ENCODE measurements at places on chromosomes 1 and 21.

GRCh38 chr21:29193072-29193471, 62.6 kb downstream of the MAP3K7CL start:
- DNase-seq: no peak

- DNase-seq: no peak
Measured at GRCh38 chr1:46172321-46172720, 2.6 kb upstream of the TSPAN1 start.

DNA sequence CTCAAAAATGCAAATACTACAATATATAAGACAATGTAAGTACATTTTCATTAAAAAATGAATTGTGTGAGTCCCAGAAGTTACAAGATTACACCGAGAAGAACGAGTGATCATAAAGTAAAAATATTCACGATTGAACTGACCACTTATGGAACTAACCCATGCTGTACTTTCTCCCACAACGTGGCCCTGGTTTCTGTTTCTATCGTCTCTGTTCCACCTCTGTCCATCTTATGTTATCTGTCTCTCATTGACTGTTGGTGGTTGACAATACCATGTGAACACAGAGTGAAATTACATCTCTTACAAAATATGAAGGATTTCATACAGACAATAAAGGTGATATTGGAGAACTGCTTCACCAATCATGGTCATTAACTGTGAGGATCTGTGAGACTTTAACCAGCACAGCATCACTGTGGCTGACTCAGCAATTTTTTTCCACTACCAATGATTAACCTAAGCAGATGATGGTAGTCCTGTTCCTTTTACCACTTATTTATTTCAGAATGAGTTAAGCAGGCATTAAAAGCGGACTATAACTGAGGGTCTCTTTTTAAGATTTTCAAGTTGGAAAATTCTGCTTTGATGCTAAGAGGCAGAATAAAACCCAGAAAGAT, 165.1 kb downstream of the TGFB2 start:
- DNase-seq: no peak

DNA sequence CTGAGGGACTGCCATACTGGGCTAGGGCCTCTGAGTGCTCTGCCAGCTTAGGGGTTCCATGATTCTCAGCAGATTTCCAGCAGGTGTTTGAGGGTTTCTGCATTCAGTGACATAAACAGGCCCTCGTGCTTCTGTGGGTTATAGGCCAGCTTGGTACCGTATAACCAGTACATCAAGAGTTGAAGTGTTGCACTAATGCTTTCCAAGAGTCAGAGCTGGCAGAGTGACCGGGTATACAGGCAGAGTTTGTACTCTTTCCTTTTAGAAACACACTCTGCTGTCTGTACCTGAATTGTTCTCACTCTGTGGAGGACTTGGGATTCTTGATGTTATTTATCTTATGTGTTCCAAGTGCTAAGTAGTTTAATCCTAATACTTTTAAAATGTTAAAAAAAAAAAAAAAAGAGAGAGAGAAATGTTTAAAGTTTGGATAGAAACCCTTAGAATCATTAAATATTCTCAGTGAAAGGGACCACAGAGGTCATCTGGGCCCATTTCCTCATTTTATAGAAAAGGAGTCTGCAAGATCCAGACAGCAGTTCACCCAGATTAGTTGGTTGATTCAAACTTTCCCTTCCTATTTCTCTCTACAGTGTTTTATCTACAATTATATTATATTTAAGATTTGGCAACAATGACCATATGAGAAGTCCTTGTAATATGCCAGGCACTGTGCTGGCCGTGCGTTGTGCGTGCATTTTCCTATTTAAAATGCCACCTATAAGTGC, 325.8 kb downstream of the KIF26B start:
- DNase-seq: no peak

- no peak for DNase-seq
Measured at GRCh38 chr1:154353460-154353904, 28.2 kb downstream of the ATP8B2 start.

DNA sequence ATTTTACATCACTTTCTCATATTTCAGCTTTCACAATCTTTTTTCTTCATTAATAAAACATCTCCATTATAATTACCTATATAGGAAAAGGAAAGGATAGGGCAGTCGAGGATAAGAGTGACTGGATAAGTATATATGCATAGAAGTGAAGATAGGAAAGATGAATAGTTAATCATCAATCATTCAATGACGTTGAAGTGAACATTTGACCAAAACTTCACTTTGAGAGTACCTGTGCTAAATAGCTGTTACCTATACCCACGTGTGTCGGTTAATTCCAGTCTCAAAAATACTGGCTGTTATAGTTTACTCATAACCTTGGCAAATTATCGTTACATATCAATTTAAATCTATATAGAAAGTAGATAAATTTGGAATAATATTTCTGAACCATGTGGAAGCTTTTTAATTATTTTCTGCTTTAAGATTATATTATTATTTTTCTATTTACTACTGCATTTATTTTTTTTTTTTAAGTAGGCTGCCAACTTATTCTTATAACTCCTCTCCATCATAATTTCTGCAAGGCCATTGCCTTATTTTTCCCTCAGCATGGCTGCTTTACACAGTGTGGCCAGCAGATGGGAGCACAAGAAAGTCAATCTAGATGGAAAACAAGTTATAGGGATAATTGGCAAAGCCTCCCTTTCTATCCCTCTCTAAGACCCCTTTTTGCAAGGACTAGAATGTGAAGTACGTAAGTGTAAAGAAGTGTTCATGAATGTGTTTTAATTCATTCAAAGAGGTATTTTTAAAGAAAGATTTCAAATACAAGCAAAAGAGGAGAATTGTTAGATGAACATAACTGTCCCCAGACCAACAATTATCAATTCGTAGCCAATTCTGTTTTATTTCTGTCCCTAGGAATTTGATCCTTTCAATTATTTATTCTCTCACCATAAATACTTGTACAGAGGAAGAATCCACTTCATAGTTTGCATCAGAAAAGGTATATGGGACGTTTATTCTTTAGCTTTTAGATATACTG, 290.4 kb downstream of the KCNT2 start:
- DNase-seq: no peak

DNA sequence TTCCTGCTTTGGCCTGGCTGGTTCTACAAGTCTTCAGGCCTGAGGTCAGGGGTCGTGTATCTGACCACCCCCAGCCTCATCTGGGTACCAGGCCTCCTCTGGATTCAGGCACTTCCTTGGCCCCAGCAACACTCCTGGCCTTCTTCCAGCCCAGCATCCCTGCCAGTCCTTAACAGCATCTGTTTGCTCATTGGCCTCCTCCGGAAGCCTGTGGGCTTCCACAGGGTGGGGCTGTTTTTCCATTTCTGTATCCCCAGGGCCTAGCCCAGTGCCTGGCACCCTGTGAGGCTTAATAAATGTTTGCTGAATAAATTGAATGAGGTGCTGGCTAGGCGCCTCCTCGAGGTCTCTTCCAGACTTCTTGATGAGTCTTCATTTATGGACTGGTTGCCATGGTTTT, 21.5 kb upstream of the GPR37L1 start:
- no peak for DNase-seq

DNA sequence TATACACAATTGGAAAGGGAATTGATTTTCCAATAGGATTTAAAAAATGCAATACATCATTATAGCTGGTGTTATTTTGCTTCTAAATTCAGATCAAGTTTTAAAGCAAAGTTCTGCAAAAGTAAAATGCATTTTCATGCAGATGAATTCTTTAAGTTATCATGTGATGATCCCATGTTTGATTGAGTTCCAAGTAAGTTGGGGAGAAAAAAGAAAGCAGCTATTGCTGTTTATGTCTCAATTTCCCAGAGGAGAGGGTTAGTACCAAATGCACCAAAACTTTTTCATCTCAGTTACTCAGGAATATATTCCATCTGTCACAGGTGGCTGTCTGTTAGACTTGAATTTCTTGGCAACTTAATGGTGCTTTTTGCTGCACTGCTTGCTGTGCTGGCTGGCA, 29.7 kb downstream of the HSPA13 start:
- DNase-seq: no peak

DNA sequence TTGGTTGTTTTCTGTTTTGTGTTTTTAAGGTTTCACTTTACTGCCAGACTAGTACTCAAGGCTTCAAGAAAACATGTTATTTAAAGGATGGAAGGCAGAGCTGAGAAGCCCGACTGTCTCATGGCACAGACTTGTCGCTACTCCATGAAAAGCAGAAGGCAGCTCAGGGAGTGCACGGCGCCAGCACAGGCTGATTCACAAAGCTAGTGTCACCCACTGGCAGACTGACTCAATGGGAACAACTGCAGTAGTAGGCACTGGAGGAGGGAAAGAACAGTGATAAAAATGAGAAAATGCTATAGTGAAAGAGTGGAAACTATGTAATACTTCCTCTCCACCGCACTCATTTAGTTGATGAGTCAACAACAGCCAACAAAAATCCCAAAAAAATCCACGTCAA, 14.7 kb downstream of the HSF2BP start:
- no peak for DNase-seq

- no peak for DNase-seq
Measured at GRCh38 chr1:161497961-161498360, 7.3 kb upstream of the FCGR2A start.

DNA sequence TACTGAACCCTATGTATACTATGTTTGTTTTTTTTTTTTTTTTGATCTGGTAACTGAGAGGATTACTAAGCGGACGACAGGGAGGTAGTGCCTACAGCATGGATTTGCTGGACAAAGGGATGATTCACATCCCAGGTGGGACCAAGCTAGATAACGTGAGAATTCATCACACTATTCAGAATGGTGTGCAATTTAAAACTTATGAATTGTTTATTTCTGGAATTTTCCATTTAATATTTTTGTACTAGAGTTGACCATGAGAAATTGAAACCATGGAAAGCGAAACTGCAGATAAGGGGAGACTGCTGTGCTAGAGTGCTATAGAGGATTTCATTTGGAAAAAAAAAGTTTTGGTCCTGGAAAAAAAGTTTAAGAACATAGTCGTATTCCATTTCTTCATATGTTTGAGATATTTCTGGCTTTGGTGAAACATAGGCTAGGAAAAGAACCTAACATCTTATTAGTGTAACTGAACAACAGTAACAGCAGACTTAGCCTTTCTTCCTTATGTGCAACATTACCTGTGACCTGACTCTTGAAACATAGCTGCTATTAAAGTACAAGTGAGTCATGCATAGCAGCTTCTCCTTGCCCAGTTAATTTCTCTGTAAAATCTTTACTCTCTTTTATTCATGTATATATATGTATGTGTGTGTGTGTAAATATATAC, 202.5 kb downstream of the FGGY start:
- no peak for DNase-seq

DNA sequence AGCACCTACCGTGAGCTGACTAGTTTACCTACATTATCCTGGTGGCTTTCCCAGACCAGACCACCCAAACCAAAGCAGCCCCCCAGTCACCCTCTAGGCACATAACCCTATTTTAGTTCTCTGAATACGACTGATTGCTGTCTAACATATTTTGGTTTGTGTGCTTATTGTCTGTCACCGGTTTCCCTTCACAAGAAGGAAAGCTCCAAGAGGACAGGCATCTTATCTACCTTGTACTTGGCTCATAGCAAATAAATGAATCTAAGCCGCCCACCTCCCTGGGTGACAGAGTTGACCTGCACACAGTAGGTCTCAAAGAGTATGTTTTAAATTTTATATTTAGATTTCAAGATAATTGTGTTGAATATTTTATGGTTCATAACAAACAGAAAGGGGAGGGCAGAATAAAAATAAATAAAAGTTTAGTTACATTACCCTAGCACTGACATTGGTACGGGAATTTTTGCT, 904 bp upstream of the PRDX6 start:
- DNase-seq: no peak

GRCh38 chr1:162147760-162148159, 78.3 kb downstream of the NOS1AP start:
- no peak for DNase-seq

GRCh38 chr1:220775240-220775853, 11.4 kb upstream of the MTARC1 start:
- DNase-seq: no peak

DNA sequence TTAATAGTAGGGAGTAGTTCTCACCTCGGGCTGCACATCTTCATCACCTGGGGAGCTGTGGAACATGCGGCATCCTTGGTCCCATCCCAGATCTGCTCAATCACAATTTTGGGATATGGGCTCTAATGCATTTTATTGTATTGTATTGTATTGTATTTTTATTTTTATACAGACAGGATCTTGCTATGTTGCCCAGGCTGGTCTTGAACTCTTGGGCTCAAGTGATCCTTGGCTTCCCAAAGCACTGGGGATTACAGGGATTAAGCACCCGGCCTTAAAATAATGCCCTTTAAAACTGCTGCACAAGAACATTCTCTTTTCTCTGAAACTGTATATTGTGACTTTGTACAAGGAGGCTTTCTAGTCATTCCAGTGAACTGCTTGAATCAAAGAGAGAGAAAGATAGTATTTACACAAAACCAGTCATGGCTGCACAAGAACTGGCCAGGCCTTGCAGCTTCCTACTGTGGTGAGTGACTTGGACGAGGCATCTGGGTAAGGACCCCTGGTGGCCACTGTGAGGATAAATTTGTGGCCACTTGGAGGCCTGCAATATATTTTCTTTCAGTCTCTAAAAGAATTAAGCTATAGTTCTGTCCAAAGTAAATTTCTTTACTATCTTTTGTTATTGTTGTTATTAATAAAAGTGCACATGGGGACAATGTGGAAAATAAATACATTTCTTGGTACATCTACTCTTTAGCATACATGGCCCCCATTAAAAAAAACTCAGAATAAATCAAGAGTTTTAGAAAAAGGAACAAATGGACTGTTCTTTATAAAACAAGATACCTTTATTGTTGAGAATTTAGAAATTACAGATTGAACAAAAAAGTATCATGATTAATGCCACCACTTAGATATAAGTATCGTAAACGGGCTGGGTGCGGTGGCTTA, 48.0 kb downstream of the TBCE start:
- DNase-seq: peak; percentile 31

GRCh38 chr1:40372658-40373322, 737 bp upstream of the SMAP2 start:
- DNase-seq: no peak

- no peak for DNase-seq
Measured at GRCh38 chr1:178101654-178102053, 7.8 kb downstream of the RASAL2 start.

GRCh38 chr1:161787355-161787754, 21.2 kb downstream of the ATF6 start:
- no peak for DNase-seq

DNA sequence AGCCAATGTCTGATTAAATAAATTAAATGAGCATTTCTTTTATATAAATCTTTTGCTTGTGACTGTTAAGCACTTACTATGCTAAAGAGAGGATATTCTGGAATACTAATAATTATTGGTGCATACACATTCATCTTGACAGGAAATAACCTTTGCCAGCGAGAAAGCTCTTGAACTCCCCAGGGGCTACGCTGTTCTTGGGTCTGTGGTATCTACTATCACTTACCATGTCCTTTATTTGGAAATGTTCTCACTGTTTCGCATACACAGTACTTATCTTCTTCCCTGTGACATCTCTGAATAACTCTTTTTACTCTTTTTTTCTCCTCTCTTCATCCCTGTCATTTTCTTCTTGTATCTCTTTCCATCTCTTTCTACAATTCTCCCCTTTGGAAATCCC, 178.7 kb downstream of the GABPA start:
- no peak for DNase-seq
